Motor neuron (in vitro differentiated cells): ENCODE measurements at places on chromosomes 12 and 14.

DNA sequence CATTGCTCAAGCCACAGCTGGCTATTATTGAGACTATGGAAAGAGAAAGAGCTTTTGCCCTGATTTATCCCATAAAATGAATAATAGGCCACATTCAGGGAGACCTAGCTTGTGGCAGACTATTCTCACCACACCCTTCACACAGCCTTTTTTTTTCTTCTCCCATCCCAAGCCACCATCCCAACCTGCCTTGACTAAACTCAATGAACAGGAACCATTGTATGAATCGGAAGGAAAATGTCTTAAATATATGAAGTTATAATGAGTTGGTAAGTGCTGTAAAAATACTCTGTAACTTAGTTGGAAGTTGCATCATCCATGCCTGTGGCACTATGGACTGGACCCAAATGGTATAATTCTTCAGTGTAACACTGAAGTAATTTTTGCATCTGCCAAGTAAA is 338.4 kb downstream of the RAD51B start:
- no peak for ATAC-seq

DNA sequence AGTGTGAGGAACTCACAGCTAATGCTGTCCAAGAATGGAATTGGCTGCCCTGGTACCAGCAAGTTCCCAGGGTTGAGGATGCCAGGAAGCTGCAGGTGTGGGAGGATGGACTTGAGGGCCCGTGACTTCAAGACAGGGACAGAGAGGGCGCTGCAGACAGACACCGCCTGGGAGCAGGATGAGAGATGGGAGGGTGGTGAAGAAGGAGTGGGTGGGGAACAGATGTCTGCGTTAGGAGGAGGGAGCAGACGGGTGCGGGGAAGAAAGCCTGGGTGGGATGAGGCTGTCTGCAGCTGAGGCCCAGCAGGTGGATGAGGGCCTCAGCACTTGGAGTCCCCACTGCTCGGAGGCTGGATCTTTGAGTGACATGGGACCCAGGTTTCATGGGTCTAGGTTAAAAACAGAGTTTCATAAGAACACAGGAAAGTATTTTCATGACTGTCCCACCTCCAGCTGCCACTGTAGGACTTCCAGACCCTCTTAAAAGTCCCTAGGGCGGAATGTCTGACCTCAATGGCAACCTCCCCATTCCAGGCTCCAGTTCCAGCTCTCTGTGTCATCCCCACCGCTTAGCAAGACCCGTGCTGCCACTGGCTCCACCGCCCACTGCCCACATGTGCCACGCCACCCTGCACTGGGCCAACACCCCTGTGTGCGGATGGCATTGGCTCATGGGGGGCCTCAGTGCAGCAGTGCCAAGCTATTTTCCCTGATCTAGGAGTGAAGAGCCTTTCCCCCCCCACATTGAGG is 70.3 kb upstream of the SCN8A start:
- peak; percentile 40 for ATAC-seq

DNA sequence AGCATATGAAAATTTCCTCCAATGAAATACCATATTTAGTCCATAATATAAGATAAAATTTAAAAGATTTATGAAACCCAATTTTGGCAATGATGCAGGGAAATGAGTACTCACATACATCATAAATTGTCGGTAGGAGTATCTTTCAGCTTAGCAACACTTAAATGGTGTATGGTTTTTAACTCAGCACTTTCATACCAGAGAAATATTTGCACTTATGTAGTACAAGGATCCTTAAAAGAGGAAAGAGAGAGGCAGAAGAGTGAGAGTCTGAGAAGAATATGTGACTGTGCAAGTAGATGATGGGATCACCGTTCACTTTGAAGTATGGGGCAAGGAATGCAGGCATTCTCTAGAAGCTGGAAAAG is 379.3 kb upstream of the DCN start:
- ATAC-seq = no peak

- no peak for ATAC-seq
Measured at GRCh38 chr14:102352213-102352612, 10.5 kb downstream of the CINP start.

GRCh38 chr12:68332728-68333630 is 817 bp upstream of the MDM1 start:
- no peak for ATAC-seq

DNA sequence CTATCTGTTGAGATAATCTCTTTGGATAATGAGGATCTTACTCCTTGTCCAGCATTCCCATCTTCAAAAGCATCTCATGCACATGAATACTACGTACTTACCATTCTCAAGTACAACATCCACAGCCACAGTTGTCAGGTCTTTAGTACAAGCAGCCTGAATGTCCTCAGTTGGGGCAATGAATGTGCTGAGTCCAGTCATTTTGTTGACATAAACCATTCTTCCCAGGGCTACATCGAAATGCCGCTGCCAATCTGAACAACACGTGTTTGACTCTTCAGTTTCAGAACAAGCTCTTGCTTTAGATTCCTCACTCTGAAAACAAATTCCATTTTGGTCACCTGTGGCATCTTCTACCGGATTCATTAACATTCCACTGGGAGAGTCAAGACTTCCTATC is 5.0 kb downstream of the MLH3 start:
- ATAC-seq = no peak

GRCh38 chr12:124434354-124434753 is 133.1 kb downstream of the NCOR2 start:
- peak; percentile 21 for ATAC-seq

- ATAC-seq = peak; percentile 48
Measured at GRCh38 chr14:102231476-102232347, 73.3 kb downstream of the MOK start.

DNA sequence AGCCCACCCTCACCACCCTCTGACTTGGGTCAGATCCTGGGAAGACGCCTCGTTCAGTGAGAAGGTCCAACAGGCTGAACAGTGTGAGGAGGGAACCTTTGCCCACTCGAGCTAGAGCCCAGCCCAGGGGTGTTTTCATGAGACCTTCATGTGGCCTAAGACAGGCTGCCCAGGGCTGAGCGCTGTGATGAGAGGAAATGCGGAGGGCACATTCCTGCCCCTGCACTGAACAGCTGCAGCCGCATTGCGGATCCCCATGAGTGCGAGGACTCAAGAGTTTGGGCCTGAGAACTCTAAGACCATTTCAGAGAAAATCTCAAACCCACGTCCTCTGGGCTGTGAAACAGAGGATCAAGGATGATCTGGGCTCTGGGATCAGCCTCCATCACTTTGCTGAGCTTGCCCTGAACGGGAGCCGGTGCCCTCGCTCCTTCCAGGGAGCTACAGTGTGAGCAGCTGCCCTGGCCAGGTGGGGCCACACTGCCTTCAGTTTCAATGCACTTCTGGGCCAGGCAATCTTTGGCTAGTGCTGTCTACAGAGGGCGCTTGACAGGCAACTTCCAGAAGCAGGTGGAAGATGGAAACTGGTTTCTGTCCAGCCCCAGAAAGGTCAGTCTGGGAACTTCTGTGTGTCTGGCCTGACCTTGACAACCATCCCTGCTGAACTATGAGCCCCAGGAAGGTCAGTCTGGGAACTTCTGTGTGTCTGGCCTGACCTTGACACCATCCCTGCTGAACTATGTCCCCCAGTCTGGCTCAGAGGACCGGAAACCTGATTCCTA is 43.5 kb upstream of the P2RX7 start:
- no peak for ATAC-seq

DNA sequence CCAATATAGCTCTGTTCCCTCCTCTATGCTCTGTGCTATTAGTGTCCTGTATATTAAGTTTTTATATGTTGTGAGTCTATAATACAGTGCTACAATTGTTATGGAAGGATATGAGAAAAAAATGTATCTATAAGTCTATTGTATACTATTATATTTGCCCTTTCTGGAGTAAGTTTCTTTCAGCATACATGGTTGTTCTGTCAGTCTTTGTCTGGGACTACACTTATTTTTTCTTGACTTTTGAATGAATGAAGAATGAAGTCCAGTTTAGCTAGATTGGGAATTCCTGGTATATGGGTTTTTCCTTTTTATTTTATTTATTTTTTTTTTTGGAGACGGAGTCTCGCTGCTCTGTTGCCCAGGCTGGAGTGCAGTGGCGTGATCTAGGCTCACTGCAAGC is 76.0 kb upstream of the DNM1L start:
- ATAC-seq = no peak

DNA sequence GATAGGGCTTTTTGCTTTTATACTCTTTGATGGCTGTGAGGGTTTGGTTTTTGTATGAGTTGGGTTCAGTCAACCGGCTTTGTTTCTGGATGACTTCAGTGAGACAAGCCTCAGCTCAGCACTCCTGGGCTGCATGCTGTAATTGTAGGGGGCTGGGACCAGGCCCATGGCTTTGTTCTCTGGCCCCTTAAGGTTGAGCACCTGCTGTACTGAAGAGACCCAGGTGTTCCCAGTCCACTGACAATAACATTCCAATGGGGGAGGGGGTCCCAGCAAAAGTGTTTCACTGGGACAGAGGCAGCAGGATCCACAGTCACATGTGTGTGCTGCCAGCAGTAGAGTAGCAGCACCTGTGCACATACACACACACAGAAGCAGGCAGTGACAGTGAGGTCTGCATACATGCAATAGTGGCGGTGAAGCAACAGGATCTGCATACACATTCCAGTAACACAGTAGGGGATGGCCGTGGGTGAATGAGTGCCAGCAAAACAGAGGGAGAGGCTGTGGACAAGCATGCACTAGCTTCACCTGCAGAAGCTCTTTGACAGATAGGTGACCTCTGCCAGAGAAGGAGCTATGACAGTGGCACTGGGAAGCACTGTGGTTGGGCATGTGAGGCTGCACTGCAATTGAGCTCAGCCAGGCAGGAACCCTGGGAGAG is 240.4 kb downstream of the ASCL1 start:
- no peak for ATAC-seq

GRCh38 chr12:71524626-71525025 is 85.0 kb downstream of the LGR5 start:
- ATAC-seq = no peak

DNA sequence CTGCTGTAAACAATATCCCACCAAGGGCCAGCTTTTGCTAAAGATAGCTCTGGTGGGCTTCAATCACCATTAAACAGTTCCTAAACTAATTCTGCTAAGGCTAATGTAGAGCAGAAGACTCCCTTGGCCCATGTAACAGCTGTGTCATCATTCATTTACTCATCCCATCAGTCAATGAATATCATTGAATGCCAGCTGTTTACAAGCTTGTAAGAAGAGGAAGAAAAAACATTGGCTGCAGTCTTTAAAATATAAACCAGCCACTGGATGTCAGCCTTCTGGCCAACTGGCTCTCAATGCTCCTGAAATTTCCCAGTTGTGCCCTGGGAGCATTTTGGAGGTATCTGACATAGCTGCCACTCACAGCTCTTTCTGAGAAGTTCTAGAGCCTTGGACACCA is 18.0 kb upstream of the MAP3K9 start:
- ATAC-seq = no peak

GRCh38 chr12:81332054-81332453 is 254.2 kb downstream of the ACSS3 start:
- ATAC-seq = no peak

GRCh38 chr12:115794659-115795081 is 482.8 kb downstream of the MED13L start:
- no peak for ATAC-seq

GRCh38 chr14:99459481-99460100 is 21.1 kb downstream of the SETD3 start:
- ATAC-seq = no peak

- ATAC-seq = no peak
Measured at GRCh38 chr12:1907652-1908611, 10.5 kb downstream of the CACNA2D4 start.

DNA sequence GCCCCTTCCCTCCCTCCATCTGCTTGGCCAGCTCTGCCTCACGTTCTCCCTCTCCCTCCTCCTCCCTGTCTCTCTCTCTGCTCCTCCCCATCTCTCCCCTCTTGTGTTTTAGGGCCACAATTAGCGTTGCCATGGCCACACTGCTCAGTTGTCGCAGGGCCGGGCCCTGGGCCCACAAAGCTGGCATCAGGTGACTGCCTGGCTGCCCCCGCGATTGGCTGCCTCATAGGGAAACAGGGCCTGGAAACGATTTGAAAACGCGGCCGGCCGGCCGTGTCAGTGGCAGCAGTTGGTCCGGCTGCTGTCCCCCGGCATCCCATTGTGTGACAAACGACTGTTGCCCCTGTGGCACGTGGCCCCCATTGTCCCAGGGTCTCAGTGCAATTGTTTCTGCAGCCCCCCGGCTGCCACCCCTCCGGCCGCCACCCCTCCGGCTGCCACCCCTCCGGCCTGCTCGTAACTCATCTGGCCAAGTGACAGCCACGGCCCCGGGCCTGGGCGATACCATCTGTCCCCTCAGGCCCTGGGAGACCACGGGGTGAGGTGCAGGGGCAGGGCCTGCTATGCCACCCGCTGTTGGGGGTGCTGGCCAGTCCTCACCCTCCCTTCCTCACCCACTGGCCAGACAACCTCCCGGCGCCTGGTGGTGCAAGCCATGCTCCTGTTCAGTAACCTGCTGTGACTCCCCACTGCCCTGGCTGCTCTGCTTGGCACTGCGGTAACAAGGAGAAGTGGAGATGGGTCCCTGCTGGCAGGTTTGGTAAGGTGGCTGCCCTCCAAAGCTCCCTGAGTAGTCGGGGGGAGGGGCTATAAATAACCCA is 17.4 kb downstream of the FOXN4 start:
- ATAC-seq = peak; percentile 94

DNA sequence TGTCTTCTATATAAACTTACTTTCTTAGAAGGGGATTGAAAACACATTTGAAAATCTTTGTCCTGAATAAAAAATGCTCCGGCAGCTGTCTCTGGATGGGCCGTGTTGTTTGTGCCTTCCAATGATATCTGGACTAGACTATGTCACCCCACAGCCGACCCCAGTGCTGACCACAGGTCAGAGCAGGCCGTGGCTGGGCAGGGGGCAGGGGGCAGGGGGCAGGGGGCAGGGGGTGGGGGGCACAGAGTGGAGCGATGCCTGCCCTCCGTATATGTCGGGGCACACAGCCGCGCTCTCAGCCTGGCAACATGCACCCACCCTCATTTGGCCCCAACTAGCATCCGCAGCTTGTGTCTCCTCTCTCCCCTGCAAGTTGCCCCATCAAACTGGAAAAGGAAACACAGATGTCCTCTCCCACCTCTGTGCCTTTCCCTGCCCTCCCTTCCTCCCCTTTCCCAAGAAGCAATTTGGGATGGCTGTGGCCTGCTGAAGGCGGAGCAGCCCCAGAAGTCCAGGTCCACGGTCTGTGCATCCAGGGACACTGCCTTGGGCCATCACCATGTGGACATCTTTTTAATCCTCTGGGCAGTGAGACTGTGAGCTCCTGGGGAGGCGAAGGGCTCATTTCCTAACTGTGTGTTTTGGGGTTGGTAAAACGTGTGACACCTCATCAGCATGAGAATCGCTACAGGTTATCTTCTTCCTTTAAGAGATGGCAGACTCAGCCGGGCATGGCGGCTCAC is 295.7 kb upstream of the RTL1 start:
- ATAC-seq = no peak

- ATAC-seq = no peak
Measured at GRCh38 chr14:105444859-105445258, 25.2 kb downstream of the MTA1 start.

DNA sequence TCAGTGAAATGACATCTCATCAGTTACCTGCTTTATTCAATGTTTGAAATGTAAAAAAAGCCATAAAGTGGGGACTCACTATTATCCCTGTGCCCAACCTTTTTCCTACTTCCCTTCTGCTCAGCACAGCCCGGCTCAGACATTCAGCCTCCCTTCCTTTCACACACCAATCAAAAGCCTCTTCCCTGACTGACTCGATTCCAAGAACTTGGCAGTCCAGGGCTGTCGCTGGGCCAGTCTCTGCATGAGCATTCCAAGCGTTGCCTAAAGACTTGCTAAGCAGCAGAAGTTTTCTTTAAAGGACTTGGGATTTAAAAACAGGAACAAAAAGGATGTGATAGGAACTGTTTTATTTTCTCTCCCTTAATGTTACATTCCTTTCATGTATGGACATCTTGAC is 22.7 kb downstream of the ITPR2 start:
- no peak for ATAC-seq

GRCh38 chr12:125331342-125332052 is 266.3 kb downstream of the AACS start:
- ATAC-seq = peak; percentile 24
